NCI-H1105 (cell line): ENCODE measurements at places on chromosomes 13 and 19.

DNA sequence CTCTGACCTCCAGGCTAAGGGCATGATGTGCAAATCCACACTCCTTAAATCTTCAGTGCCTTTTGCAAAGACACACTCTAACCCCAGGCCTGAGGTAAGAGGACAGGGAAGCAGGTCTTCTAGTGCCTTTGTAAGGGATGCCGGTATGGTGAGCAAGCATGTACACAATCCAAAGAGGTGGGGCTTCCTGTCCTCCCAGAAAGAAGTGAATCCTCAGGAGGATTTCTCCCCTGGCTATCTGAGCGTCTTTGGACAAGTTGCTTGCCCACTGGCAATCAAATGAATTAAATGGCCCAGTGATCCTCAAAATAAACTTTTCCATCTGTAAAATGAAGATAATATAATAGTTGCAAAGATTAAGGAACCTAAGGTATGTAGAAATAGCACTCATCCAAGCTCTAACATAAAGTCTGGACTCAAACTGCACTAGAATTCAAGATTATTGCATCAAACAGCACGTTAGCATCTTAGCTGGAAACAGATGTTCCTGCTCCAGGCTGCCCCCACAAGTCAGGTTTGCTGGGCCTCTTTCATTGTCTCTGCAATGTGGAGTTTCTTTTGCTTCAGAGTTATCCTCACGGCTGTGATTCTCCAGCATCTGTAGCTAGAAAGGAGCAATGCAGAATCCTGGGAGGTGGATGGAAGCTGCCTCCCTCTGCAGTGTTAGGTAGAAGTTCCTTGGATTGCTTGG is 249.6 kb downstream of the TSHZ3 start:
- no peak for DNase-seq

DNA sequence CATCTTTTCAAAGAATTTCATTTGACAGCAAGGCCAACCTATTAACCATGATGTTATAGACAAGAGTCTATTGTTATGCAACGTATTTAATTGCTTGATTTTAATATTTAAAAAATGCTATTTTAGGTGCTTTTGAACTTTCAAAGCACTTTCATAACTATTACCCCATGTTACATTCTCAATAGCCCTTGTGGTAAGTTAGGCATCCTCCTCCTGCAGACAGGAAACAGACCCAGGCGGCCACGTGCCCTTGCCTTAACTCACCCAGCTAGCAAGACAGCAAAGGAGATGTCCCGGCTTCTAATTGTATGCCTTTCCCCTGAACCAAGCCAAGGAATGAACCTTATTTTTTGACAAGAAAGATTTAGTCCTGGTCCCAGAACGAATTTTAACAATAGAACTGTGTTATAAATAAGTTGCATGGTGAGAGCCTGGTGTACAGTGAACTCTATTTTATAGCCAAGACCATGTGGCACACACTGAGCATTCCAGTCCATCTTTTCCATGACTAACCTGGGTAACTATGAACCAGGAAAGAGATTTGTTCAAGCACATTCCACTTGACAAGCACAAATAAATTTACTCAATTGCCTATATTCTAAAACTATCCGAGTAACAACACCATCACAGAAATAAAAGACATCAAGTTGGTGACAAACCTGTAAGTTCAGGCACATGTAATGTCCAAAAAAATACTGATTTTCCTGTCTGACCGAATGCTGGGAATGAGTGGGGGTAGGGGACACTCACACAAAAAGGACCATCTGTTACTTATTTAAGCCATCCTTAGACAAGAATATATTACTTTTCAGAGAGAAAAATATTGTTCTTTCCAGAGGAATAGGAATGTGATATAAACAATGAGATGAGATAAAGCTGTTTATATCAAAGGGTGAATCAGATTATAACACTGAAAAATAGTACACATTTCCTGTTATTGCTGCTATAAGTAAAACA is 163.0 kb downstream of the EFNB2 start:
- DNase-seq, result no peak

DNA sequence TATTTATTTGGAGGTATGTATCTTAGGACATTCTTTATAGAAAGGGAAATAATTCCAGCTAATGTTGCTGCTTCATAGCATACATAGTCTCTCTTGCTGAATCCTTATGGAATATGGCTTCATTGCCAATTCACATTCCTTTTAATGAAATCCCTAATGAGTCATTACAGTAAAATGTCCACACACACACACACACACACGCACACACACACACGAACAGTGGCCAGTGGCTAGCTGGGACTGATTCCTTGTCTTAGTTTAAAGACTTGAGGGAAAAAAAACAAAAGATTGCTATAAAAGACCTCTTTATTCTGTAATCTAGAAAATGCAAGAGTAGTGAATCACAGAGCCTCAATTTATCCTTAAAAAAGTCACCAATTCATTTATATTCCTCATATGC is 301.6 kb downstream of the SLITRK6 start:
- DNase-seq, result no peak

- DNase-seq, result no peak
Measured at GRCh38 chr19:32800754-32801153, 68.8 kb downstream of the SLC7A9 start.

DNA sequence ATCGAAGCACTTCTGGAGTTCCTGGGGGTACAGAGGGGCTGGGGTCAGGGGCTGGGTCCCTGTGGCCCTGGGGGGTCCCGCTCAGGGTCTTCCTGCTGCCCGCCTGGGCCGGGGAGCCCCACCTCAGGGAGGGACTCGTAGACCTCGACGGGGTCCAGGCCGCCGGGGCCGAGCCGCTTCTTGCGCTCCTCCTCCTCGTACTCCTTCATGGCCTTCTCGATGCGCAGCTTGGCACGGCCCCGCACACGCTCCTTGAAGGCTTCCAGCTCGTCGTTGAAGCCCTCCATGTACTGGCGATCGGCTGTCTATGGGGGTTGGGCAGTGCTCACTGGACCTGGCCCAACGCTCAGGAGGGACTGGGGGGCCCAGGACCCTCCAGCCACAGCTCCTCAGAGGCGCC is 10.2 kb downstream of the CDC37 start:
- DNase-seq, result no peak

DNA sequence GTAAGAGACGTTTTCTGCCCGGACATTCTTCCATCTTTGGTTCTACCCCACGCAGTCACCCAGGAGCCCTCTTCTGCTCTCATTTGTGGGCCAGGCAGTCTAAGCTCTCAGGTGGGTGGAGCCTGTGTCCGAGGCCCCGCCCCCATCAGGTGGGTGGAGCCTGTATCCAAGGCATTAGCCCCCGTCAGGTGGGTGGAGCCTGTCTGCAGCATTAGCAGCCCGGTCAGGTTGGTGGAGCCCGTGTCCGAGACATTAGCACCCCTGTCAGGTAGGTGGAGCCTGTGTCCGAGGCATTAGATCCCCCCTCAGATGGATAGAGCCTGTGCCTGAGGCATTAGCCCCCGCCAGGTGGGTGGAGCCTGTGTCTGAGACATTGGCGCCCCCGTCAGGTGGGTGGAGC is 45.5 kb upstream of the C13orf46 start:
- DNase-seq, result no peak
